ENCODE measurements at places on chromosomes 12 and 14.

GRCh38 chr12:52826611-52827498 is 7.3 kb downstream of the KRT79 start:
- DNase-seq, result no peak

- DNase-seq, result no peak
Observed at GRCh38 chr12:131350943-131351318, 360.0 kb upstream of the SFSWAP start.

DNA sequence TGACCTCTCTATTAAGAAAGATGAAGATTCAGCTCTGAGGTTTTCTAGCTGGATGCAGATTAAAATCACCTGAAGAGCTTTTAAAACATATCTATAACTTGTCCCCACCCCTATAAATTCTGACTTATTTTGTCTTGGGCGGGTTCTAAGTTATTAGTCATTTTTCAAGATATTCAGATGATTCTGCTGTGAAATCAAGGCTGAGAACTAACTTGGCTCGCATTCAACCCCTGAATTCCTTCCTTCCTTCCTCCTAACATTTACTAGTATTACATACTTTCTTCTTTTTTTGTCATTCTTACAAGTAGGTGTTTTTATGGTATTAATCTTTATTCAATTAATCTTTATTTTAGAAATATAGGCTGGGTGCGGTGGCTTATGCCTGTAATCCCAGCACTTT is 55.4 kb downstream of the SSPN start:
- DNase-seq, result no peak

- no peak for DNase-seq
Observed at GRCh38 chr12:21296751-21297406, 37.8 kb downstream of the SLCO1A2 start.

DNA sequence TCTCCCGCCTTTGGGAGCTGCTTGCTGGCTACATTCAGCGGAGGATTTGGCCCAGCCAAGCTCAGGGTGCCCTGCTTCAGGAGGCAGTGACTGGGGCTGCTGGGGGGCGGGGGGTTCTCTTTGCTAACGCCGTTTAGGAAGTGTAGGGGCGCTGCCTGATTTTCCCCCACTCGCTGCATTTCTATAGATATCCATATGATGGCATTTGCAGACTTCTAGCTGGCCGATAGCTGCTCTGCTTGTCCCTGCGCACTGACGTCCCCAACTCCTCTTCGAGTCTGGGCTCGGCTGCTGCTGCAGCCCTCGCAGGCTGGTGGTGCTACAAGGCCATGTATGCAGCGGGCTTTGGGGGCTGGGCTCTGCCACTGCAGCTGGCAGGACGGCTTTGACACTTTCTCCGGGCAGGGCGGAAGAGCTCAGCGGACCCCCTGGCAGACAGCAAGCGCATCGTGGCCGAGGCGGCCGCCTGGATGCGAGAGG is 3.1 kb downstream of the LRFN5 start:
- DNase-seq, result no peak

- DNase-seq, result no peak
Observed at GRCh38 chr12:39043424-39043822, 138.0 kb upstream of the CPNE8 start.

DNA sequence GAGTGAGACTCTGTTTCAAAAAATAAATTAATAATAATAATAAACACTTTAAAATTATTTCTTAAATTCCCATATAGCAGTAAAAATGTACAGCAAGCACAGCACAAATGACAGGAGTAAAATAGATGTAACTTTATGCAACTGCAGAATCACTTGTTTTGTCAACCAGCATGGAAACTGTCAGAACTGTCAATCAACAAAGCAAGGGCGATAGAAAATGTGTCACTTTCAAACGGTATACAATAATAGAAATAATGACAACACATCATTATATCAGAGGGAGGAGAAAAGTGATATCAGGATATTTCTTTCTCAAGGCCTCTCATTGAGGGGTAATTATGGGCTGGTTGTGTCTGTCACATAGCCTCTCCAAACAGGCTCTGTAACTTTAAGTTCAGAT is 68.2 kb downstream of the KLHL28 start:
- DNase-seq, result no peak

- DNase-seq, result no peak
Observed at GRCh38 chr12:113980537-113981337, 14.6 kb upstream of the RBM19 start.

DNA sequence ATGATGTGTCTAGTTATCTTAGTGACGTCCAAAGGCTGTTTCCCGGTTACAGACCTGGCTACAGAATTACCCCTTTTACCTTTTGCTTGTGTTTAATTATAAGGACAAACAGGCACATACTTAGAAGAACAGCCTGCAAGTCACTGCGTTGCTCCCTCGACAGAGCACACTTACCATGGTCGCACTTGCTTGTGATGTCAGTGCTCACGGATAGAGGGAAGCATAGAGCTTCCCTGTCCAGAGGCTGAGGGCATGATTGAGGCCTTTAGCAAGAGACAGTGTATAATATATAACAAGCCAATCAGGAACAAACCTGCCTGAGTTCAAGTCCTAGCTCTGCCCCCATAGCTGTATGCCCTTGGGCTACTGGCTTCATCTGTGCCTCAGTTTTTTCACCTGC is 73.2 kb upstream of the SCN8A start:
- no peak for DNase-seq

GRCh38 chr12:5654019-5654418 is 222.1 kb downstream of the NTF3 start:
- DNase-seq, result no peak

DNA sequence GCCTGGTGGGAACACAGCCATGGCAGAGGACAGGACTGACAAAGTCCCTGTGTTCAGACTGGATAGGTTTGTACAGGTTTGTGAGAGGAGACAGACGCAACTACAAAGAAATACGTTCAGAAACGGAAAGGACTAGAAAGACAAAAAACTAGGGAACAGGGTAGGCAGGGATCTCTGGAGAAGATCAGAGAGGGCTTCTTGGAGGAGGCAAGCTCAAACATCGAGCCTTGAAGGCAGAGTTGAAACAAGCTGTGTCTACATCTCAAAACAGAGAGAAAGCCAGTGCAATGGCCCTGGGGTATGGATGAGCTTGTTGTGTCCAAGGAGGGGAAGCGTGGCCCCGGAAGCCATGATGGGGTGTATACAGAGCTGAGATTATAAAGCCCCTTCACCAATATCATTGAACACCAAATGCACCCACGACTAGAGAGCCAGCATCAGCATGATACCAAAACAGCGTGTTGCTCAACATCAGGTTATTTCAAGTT is 89.6 kb upstream of the NCOR2 start:
- DNase-seq, result no peak

DNA sequence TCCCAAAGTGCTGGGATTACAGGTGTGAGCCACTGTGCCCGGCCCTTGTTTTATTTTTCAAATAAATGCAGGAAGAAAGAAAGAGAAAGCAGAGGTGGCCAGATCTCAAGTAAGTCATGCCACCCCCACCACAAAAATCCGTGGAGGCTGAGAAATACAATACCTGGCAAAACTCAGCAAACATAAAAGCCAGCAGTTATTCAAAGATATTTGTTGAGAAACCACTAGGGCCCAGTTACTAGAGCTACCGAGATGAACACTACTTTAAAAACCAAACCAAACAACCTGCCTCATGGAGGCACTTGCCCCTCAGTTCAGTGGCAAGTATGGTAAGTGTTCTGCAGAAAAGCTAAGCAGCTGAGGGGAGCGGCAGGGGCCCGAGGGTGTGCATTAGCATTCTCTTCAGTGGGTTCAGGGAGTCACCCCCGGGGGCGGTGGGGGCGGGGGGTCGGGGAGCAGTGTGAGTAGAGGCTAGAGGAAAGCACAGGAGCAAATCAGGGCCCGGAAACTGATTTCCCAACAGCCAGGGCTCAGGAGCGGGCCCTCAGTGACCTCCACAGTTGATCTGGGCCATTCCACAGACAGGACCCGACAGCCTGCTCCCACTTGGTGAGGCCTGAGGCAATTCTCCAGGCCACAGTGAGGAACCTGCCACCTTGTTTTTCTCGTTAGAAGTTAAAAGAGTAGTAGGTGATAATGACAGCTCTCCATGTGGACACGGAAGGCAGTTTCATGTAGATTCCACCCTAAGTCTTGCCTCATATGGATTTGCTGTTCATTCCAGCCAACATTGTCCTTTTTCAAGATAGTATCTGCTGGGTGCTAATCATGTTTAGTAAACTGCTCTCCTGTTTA is 8.6 kb downstream of the EVL start:
- DNase-seq, result no peak

GRCh38 chr12:57488402-57489156 is 711 bp downstream of the MARS1 start:
- no peak for DNase-seq

DNA sequence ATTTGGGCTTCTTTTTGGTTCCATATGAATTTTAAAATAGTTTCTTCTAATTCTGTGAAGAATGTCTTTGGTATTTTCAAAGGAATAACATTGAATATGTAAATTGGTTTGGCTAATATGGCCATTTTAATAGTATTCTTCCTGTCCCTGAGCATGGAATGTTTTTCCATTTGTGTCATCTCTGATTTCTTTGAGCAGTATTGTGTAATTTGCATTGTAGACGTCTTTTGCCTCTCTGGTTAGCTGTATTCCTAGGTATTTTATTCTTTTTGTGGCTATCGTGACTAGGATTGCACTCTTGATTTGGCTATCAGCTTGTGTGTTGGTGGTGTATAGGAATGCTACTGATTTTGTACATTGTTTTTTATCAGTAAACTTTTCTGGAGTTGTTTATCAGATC is 601.9 kb downstream of the SNAPC1 start:
- no peak for DNase-seq

DNA sequence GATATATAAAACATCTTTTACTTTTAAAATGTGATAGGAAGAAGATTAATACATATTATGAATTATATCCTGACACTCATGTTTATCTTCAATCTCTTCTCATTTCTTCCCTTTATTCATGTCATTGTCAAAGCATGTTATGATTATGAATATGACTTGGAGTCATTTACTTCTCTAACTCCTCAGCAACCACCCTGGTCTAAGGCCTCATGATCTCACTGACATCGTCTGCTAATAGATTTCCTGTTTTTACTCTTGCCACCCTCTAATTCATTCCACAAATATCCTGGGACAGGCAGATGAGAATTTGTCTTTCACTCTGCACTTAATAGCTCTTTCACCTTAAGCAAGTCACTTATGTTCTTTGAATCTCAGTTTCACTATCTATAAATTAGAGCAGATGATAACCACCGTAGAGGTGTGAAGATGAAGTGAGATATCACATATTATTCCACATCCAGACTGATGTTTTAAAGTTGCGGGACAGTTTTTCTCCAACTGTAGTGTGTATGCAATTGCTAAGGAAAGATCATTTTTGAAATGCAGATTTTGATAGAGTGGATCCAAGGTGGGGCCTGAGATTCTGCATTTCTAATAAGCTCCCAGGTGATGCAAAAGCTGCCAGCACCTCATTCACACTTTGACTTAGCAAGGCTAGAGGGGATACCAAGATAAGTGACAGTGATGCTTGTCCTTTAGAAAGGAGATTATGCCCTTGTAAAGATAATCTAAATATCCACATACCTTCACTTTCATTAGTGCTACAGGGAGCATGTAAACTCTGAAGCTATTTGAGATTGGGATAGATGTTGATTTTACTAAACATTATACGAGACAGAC is 3.3 kb upstream of the IAPP start:
- no peak for DNase-seq

GRCh38 chr14:101625336-101626097 is 64.2 kb downstream of the DIO3 start:
- DNase-seq, result no peak

- DNase-seq, result no peak
Observed at GRCh38 chr12:53171725-53172329, 8.7 kb upstream of the ZNF740 start.

- no peak for DNase-seq
Observed at GRCh38 chr14:89731396-89731933, 223.1 kb downstream of the EFCAB11 start.

DNA sequence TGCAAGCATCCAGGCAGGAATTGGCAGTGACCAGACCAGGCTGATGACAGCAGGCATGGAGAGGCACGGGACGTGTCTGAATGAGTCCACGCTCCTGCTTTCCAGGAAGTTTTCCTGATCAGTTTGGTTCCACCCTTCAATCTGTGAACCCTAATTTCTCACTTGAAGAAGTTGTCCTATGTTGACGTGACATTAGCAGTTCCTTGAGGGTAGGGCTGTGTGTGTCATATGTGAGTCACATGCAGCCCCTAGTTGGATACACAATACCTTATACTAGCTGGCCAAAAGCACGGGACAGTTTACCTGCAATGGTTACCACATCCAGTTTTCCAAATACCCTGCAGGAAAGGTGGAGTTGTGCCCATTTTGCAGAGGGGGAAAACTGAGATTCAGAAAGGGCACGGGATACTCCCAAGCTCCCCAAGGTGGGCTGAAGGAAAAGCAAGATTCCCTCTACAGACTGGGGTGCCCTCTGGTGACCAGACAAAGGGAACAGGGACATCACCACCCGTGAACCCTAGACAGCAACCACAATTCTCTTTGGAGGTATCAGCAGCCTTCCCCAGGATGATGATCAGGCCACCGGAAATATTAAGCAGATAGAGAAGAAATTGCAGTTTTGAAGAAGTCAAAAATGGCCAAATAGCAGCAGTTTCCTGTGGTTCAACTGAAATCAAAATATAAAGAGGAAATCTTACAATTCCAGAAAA is 194.5 kb downstream of the PHETA1 start:
- DNase-seq, result no peak

- DNase-seq, result no peak
Observed at GRCh38 chr14:83491091-83491490, 1957.4 kb upstream of the SEL1L start.

DNA sequence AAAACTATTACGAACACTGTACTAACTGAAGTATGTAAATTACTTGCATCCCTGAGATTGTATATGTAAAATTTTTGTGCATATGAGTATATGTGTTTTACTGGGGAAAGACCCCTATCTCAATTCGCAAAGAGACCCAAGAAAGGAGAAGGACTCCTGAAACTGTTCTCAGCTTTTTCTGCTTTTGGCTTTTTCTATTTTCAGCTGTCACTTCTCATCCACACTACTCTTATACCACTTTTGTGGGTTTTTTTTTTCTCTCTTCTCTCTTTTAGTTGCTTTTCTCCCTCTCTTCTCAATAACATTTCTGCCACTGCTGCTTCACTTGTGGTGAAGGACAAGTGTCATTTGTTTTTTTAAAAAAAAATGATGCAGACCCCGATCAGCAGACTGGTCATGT is 39.8 kb downstream of the NIN start:
- DNase-seq, result no peak

GRCh38 chr12:46198913-46199312 is 69.9 kb downstream of the SLC38A1 start:
- DNase-seq, result no peak

DNA sequence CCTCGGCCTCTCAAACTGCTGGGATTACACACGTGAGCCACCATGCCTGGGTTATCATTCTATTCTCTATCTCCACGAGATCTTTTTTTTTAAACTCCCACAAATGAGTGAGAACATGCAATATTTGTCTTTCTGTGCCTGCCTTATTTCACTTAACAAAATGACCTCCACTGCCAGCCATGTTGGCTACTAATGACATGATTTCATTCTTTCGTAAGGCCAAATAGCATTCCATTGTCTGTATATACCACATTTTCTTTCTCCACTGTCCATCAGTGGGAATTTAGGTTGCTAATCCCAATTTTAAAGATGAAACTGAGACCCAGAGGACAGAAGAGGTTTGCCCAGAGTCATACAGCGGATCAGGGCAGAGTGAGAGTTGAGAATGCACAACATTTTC is 10.9 kb upstream of the TRPV4 start:
- DNase-seq, result no peak

- no peak for DNase-seq
Observed at GRCh38 chr12:54394281-54394719, 9.8 kb upstream of the ZNF385A start.
